ENCODE measurements at places on chromosomes 7 and 10. TPM values are rescaled to one million over a fixed set of nuclear protein-coding genes. Genes with fewer than 3 reads are reported as not detected.

Gene OR2A7
- 0.59 TPM for polyA plus RNA-seq

Gene SRRM3
- 1.3 TPM for polyA plus RNA-seq

Gene IFT22
- polyA plus RNA-seq = 65.4 TPM

Gene PAPOLB
- not detected for polyA plus RNA-seq

Gene ADAM22
- polyA plus RNA-seq = 3.5 TPM

Gene TET1
- polyA plus RNA-seq = 14.4 TPM

Gene MYOZ1
- polyA plus RNA-seq = 11.7 TPM

Gene ANKRD61
- 1.9 TPM for polyA plus RNA-seq

Gene NEUROG3
- not detected for polyA plus RNA-seq

Gene SUGCT
- 57.8 TPM for polyA plus RNA-seq

Gene LOXL4
- 3.1 TPM for polyA plus RNA-seq

DNA sequence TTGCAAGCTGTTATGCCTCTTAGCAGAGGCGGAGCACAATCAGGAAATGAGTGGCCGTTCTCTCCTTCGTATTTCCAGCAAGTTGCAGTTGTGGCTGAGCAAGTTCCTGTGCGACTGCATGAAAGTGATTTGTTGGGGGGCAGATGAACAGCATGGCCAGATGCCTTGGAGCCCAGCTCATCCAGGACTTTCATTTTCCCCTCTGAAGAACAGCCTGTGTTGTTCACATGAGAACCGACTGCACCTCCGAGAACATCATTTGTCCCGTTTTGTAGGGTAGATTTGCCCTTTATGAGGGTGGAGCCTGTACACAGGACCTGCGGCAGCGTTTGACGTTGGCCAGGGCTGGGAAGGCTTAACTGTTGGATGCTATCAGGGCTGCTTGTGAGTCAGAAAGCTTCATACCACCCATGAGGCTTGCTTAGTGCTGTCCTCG is 4.4 kb downstream of the BAG3 start:
- no peak for DNase-seq

DNA sequence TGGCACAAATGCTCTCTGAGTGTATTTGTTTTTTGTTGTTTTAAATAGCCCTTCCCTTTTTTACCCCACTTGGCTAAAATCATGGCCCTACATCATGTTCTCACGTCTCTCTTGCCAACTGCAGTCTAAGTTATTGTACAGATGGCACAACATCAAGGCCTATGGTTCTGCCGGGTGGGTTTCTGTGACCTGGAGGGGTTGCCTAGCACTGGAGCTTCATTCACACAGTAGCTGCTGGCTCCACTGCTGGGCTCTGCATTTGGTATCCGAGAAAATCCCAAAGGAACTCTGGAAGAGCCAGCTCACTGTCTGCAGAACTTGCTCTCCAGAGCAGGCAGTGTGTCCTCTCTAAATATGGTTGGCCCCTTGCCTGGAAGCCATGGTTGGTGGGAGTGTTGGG is 120.6 kb downstream of the LRRC4 start:
- no peak for DNase-seq

DNA sequence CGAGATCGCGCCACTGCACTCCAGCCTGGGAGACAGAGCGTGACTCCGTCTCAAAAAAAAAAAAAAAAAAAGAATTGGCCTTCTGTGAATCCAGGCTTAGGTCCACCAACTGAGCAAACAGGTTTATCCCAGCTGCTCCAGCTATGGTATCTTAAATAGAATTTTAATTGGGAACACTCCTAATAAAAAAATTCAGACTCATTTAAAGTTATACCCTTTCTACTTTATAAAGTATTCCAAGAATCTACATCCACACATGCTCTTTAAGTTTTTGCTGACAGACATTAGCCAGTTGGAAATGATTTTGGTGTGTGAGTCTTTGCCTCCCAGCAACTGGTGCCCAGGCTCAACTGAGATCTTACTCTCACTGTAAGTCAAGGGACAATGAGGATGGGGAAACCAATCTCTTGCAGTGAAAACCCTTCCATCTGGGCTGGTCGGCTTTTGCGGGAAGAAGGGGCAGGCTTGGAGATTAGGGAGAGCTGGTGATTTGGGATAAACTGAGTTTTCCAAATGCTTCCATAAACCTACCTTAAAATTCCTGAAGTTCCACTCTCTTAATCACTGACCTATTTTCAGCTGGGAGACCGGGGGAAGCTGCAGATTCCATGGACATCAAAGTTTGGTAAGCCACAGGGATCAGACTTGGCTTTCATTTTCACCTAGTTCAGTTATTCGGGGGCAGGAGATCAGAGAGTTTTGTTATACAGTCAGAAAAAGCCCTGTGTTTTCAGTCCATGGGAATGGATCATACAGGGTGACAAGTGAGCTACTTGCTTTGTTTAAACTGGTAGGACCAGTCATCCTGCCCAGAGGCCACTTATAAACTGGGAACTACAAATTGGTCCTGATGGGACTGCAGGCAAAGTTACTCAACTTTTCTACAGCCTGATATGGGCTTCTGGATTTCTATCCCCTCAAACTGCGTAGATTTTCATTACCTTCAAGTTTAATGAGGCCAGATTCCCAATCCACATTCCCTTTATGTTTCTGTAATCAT is 89.3 kb upstream of the ZNF746 start:
- no peak for DNase-seq

DNA sequence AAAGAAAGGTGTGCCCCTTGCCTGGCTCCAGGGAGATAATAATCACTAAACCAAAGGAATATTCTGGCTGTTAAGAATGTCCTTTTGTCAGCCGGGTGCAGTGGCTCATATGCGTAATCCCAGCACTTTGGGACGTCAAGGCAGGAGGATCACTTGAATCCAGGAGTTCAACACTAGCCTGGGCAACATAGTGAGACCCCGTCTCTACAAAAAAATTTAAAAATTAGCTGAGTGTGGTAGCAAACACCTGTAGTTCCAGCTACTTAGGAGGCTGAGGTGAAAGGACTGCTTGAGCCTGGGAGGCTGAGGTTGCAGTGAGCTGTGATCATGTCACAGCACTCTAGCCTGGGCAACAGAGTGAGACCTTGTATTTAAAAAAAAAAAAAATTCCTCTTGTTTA is 74.1 kb downstream of the HERC4 start:
- no peak for DNase-seq

GRCh38 chr10:43057231-43057711 is 19.6 kb upstream of the RET start:
- no peak for DNase-seq

DNA sequence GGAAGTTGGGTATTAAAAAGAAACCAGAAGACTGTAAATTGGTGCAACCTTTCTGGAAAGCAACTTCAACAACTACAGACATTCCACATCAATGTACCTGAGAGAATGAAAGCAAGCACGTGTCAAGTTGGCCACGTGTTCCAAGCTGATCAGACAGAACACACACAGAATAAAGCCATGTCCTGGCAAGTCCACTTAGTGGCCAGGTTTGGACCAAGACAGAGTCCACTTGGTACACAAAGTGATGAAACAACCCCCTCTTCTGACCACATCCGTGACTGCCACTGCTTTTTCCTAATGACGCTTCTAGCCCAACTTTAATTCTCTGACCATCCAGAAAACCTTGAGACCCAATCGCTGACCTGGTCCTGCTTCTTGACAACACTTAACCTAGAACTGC is 109.4 kb downstream of the ABLIM1 start:
- peak; percentile 58 for DNase-seq

DNA sequence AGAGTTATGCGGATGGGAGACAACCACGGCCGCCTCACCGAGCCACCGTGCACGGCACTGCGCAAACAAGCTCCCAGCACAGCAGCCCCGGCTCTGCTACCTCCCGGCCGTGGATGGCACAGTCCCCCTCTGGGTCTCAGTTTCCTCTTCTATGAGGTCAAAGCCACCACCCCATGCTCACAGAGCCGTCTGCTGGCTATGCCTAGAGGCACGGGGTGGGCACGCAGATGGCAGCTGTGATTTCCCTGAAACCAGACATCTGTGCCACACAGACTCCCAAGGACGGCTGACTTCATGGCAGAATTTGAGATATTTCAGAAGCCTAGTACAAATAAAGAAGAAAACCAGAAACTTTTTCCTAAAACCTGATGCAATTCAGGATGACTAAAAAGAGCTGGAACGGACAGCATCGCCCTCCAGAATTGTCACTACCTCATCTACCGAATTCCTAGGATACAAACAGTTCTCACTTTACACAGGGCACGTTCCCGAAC is 73.2 kb downstream of the AMZ1 start:
- no peak for DNase-seq

- no peak for DNase-seq
Observed at GRCh38 chr10:126939706-126940105, 34.5 kb downstream of the DOCK1 start.

DNA sequence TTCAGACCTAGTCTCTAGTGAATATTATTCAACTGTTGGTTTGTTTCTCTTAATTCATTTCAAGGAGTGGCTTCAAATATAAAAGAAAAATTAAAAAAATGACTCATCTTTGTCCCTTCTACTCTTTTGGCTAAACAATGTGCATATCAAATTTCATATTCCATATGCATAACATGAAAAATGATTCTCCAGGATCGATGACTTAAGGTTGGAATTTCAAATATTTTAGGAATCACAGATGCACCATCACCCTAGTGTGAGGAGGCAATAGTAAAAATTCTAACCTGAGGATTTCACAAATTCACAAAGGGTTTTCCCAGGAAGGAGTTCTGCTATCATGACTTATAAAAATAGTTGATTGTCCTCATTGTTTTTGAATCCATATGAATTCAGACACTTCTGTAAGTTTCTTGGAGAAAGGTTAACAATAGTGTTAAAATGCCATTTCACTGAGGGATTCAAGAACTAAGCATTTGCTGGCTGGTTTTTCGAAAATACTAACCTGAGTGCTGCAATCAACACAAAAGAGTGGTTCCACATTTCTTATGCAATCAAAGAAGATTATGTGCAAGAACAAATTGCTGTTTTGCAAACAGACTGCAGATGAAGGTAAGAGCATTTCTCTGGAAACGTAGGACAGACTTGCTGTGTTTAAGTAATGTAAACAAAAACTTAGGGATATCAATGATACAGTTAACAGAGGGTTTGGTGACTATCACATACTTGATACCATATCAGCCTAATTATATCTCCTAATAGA is 547.5 kb upstream of the LRRTM3 start:
- no peak for DNase-seq

DNA sequence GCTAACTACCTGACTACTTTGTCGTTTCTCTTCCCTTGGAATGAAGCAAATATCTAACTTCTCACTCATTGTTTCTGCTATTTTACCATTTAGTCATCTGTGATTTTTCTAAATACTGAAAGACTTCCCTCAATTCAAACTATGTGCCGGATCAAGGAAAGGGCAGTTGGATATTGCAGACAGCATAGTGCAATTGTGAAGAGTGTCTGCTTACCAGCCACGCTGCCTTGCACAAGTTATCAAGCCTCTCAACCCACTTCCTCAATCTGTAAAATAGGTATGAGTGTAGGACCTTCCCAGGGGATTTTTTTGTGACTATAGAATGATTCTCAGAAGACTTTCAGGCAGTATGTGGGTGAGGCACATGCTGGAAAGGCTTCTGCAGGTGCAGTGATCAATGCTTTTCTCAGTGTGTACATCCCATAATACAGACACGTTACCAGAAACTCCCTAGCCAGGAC is 54.3 kb downstream of the EGFR start:
- DNase-seq = no peak

DNA sequence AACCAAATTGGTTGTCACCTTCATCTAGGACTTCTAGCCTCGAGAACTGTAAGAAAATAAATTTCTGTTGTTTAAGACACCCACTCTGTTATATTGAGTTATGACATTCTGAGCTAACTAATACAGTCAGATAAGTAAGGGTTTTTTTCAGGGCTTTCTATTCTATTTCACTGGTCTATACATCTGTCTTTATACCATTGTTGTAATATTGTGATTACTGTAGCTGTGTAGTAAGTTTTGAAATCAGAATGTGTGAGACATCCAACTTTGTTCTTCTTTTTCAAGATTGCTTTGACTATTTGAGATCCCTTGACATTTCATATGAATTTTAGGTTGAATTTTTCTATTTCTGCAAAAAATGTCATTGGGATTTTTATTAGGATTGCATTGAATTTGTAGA is 7.5 kb downstream of the IFIT1 start:
- DNase-seq = no peak

DNA sequence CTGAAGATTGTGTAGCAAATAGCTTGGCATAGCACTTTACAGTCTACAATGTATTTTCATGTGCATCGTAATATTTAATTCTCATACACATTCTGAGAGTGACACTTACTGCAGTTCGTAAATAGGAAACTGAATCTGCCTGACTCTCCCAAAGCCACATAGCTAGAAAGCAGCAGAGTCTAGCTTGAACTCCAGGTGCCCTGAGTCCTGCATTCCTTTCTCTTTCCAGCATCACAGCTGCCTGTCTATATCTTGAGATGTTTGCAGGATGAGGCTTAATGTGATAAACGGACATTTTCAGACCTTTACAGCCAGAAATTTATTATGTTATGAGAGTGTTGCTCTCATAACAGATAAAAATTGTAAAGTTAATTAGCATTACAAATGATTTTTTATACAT is 132.9 kb upstream of the PLXDC2 start:
- DNase-seq = peak; percentile 15

GRCh38 chr10:78449554-78449953 is 415.9 kb downstream of the RPS24 start:
- DNase-seq = no peak

GRCh38 chr7:152663931-152664330 is 12.0 kb downstream of the XRCC2 start:
- DNase-seq = no peak

- DNase-seq = no peak
Observed at GRCh38 chr10:17831341-17831740, 22.2 kb downstream of the MRC1 start.

DNA sequence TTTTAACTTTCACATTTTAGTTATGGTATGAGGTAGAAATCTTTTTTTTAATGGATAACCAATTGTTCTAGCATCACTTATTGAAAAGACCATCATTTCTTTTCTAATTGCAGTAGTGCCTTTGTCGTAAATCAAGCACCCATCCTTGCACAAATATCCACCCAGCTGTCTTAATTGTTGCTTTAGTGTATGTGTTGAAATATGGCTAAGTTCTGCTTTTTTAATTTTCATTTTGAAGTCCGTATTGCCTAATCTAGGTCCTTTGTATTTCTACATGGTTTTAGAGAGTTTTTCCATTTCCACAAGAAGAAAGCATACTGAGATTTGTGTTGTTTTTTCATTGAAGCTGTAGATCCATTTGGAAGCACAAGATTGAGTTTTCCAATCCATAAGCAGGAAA is 259.6 kb upstream of the SEMA3E start:
- no peak for DNase-seq

GRCh38 chr7:131607291-131608115 is 51.1 kb upstream of the PODXL start:
- no peak for DNase-seq

GRCh38 chr7:158309868-158310763 is 277.5 kb downstream of the PTPRN2 start:
- no peak for DNase-seq

DNA sequence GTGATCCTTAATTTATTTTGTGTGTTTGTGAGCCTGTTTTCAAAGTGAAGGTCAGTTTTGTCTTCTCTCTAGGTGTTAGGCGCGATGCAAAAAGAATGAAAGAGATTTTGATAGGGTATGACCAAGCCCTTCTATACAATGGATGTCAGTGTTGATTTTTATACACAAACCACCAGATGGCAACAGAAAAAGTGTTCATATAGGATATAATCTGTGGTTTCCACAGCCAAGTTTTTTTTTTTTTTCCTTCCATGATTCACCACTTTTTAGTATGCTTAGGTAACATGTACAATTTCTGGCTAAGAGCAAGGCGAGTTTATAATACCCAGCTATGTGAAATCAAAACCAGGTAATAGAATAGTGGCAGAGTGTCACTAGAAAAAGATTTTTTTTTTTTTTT is 8.1 kb downstream of the SDK1 start:
- DNase-seq = peak; percentile 8

GRCh38 chr7:134196439-134196838 is 69.3 kb downstream of the LRGUK start:
- no peak for DNase-seq

GRCh38 chr7:13908667-13909397 is 80.6 kb downstream of the ETV1 start:
- DNase-seq = no peak
